ENCODE measurements at places on chromosomes 3 and 15.

GRCh38 chr15:51621155-51621765 is 1.3 kb downstream of the DMXL2 start:
- no peak for DNase-seq

DNA sequence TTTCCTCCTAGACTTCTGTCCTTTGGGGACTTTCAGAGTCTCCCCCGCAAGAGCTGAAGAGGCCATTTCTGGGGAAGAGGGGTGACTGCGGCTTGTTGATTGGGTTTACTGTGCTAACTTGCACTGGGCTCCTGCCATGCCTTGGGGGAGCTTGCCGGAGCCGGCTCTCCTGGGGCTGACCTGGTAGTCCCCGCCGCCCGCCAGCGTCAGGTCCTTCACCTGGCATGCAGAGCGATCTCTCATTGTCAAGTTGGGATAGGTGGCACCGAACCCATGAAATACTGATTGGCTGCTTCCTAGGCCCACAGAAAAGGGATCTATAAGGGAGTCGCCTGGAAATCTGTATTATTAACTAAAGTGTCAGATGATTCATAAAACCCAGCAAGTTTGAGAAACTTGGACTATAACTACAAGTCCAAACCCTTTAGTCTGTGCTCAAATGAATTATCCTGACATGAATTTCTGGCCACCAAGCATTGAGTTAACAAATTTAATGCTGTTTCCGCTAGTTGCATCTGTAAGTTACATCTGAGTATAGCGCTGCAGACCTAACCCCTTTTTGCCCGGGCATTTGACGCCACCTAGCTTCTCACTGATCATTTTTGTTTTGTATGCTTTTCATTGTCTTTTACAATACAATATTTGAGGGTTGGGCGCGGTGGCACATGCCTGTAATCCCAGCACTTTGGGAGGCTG is 607 bp upstream of the IMP3 start:
- peak; percentile 75 for DNase-seq

DNA sequence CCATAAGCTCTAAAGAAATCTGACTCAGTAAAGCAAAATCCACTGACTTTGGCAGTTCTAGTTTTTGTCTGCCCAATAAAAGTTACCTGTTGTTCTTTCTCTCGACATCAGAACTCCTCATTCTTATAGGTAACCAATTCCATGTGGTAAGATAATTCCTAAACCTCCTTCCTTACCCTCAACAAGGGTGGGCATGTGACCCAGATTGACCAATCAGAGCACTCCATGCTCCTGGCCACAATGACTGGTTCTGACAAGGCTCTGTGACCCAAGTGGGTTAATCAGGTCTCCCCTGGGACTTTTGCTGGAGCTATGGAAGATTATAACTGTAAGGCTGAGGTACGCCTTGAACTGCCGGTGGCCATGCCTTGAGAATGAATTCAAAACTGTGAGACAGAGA is 31.7 kb downstream of the LINS1 start:
- DNase-seq: no peak

GRCh38 chr15:90901175-90902039 is 1.7 kb upstream of the MAN2A2 start:
- DNase-seq: no peak

- peak; percentile 17 for DNase-seq
Observed at GRCh38 chr3:354432-354831, 157.9 kb downstream of the CHL1 start.

DNA sequence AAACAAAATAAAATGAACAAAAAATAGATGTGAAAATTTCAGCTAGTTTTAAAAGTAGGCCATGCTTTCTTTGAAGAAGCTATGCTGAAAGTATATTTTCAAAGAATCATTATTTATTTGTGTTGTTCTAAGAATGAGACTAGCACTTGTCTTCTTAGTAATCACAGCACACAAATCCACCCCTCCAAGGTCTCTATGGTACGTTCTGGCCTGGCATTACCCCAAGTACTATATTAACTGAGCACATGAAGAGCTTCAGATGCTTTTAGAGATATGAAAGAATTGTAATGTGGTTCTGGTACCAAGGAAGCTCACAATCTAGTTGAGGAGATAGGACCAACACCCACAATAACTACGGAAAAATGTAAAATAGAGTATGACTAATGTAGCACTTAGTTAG is 416.5 kb downstream of the PLCL2 start:
- DNase-seq: no peak

GRCh38 chr3:150610785-150611184 is 7.7 kb downstream of the SELENOT start:
- DNase-seq: no peak

DNA sequence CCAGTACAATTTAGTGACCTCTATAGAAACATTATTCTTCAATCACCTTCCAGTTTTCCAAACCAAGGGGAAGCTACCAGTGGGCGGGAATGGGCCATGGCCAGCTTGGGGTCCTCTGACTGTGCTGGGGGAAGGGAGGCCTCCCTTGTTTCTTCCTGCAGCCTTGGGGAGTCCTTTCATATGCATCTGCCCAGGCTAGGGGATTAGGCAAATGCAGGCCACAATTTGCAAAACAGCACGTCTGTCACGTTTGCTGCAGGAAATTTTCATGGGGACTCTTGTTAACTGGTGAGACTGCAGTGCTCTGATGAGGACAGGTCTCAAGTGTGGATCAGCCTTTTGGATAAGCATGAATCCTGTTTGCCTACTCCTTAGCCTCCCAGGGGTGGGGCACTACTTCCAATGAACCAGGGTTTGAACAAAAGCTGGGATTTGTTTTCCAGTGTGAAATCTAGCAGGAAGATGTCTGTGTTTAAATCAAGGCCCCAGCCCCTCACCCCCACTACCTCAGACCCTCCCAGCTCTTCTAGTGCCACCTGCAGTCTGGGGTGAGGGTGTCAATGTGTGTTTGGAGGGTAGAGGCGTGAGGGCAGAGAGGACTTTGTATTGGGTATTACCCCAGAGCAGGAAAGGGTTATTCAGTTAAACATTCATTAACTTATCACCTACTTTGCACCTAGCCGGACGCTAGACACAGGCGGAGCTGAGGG is 219.9 kb downstream of the OPA1 start:
- no peak for DNase-seq

- no peak for DNase-seq
Observed at GRCh38 chr15:57421551-57421950, 45.2 kb downstream of the CGNL1 start.

DNA sequence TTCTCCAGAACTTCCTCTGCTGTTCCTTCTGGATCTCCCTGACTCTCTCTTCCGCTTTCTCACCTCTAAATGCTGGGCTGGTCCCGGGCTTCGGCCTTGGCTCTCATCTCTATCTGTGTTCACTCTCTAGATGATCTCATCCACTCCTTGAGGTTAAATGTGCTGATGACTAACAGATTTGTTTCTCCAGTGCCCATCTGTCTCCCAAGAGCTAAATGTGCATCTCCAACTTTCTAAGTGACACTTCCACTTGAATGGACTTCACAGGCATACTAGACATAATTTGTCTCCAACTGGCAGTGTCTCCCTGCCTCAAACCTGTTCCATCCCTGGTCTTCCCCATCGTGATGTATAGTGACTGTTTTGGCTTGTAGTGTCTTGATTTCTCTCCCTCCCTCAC is 95.3 kb downstream of the ITPR1 start:
- no peak for DNase-seq

GRCh38 chr3:161137260-161137659 is 32.1 kb upstream of the B3GALNT1 start:
- no peak for DNase-seq

DNA sequence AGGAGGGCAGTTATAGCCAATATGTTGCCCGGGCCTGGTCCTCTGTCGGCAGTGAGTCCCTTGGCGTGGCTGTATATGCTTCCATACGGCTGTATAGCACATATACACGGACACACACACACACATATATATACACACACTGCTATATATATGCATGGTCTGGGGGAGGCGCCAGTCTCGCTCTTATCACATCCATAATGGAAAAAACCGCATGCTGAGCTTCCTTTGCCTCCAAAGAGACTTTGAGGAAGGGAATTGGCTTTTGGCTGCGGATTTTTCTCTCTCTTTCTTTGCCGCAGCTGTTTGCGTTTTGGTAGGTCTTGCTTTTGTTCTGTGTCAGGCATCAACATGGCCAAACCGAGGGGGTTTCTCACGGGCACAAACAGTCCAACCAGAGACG is 11.3 kb upstream of the TMEM115 start:
- no peak for DNase-seq

GRCh38 chr3:12509466-12509865 is 25.2 kb downstream of the TSEN2 start:
- no peak for DNase-seq

GRCh38 chr3:124558991-124559845 is 171.0 kb upstream of the UMPS start:
- DNase-seq: no peak

- DNase-seq: no peak
Observed at GRCh38 chr3:66692042-66692765, 191.4 kb upstream of the LRIG1 start.

DNA sequence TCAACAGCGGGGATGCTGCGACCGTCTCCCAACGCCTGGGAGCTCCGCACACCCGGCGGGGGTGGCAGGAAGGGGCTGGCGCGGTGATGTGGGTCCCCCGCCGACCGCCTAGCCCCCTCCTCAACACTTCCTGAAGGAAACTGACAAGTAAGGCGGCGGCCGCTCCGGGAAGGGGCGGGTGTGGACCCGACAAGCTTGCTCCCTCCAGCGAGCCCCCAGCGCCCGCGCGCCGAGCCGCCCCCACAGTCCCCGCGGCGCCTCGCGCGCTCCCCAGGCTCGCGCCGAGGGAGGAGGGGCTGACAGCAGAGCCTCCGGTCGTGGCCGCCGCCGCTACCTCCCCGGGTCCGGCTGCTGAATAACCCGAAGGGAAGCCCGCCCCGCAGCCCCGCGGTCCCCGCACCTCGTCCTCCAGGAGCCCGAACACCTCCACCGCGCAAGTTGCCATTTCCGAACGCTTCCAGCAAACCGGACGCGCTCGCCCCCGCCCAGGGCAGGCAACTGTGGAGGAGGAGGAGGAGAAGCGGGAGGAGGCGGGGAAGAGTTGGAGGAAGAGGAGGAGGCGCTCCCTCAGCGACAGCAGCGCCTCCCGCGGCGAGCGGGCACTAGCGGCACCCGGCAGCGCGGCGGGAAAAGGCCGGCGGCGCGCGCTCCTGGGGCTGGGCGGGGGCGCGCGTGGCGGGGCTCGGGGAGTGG is at the start of gene NEDD4:
Gene NEDD4, minus strand, starts transcription at position 502 of the 693 bp plus-strand sequence. Its CDS starts 57 bp downstream, at position 445.
- peak; percentile 61 for DNase-seq

DNA sequence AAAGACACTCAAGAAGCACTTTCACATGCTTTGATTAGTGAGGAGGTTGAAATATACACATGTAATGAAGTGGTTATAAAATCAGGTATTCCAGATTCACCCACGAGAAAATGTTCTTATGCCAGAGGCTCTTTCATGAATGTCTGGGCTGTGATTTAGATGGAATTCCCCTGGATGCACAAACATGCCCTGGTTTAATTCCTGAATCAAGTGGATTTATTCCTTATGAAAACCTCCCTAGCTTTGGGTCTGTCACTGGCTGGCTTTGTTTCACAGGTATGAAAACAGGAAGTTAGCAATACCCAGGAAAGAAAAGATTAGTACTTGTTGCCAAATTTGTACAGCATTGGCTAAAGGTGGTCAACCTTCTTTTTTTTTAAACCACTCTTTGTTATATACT is 1123.0 kb downstream of the ROBO1 start:
- no peak for DNase-seq

- no peak for DNase-seq
Observed at GRCh38 chr15:52076889-52077781, 35.4 kb downstream of the BCL2L10 start.

- no peak for DNase-seq
Observed at GRCh38 chr3:172152874-172153273, 113.5 kb downstream of the FNDC3B start.

GRCh38 chr15:79195802-79196201 is 86.7 kb upstream of the ANKRD34C start:
- DNase-seq: no peak

DNA sequence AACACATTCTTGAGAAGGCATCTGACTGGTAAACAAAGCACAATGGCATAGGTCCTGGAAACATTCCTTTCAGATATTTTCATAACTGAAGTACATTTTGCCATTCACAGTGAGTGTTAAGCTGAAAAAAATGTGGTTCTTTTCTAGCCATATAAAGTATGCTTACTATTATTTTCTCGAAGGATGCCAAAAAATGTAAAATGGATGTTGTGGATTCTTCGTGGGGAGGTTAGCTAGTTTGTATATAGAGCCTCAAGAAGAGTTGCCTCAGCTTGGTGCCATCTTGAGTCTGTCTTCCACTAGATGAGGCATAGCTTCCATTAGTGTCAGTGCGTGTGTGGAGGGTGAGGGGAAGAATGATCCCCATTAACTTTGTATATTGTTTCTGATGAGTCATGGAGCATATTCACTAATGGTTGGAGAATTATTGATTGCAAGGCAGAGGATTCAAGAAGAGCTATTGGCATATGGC is 4.1 kb downstream of the MBNL1 start:
- peak; percentile 60 for DNase-seq

DNA sequence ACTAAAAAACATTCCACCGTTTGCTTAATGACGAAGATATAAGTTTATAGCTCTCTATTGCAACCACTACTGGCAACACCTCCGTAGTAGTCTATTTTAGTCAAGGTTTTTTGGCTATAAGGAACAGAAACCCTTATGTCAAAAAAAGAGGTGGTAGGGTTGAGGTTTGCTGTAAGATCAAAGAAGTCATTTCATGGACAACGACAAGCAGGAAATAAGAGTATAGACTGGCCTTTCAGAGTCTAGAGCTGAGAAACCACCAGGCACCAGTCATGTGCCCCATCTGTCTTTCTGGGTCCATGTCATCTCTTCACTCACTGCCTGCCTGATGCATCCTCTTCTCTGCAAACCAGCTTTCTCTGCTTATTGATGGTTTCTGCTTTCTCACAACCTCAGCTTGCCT is 42.7 kb downstream of the THBS1 start:
- DNase-seq: peak; percentile 85

DNA sequence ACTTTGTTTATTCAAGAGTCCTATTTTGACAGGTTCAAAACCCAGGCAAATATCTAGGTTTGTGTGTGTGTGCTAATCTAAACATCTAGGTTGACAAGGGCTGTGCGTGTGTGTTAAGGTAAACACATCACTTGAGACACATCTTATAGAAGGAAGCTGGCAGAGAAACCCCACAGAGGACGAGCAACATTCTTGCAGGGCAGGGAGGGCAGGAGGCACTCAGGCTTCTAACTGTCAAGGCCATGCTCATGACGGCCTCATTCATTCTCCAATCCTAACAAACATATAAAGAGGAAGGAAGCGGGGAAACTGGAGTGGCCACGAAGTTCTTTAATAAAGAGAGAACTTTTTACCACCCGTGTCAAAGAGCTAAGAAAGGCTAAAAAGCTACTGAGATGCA is 43.4 kb downstream of the SLCO2A1 start:
- no peak for DNase-seq

GRCh38 chr3:64368257-64369020 is 143.2 kb upstream of the PRICKLE2 start:
- no peak for DNase-seq

GRCh38 chr15:72940229-72940622 is 112.0 kb upstream of the NEO1 start:
- DNase-seq: no peak

DNA sequence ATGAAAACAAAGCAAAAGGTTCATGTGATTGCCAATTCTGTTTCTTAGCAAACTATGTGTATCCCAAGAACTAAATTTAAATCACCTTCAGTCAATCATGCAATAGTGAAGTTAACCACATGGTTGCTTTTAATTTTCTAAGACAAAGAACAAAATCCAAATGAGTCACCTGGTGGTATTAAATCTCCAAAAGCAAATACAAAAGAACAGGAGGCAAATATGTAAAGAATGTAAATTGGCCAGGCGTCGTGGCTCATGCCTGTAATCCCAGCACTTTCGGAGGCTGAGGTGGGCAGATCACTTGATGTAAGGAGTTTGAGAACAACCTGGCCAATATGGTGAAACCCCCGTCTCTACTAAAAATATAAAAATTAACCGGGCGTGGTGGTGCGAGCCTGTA is 54.2 kb upstream of the PIK3R4 start:
- DNase-seq: no peak

Data from CD4-positive, alpha-beta T cell treated with Interleukin-4 for 4 hours (primary cell).